T-helper 17 cell (primary cell): ENCODE measurements at places on chromosomes 2 and 18.

DNA sequence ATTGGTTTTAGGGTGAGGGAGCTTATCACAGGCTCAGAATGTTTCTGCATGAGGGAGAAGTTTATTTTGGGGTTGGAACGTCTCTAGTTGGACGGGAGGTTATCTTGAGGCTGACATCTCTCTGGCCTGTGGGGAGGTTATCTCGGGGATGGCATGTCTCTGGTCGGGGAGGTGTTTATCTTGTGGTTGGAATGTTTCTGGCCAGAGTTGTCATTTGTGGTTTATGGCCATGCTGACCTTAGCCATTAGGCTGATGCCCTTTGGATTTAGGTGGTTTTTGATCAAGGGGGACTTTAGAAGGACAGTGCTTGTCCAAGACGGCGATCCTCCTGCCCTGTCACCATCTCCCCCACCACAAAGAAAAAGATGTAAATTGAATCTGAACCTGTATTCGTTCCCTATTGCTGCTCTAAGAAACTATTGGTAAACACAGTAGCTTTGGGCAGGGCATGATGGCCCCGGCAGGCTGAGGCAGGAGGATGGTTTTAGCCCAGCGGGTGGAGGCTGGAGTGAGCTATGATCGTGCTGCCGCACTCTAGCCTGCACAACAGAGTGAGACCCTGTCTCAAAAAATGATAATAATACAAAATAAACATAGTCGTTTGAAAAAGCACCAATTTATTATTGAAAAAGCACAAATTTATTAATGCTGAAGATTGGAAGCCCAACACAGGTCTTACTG lies 17.8 kb upstream of the MPPE1 start:
- DNase-seq: no peak

DNA sequence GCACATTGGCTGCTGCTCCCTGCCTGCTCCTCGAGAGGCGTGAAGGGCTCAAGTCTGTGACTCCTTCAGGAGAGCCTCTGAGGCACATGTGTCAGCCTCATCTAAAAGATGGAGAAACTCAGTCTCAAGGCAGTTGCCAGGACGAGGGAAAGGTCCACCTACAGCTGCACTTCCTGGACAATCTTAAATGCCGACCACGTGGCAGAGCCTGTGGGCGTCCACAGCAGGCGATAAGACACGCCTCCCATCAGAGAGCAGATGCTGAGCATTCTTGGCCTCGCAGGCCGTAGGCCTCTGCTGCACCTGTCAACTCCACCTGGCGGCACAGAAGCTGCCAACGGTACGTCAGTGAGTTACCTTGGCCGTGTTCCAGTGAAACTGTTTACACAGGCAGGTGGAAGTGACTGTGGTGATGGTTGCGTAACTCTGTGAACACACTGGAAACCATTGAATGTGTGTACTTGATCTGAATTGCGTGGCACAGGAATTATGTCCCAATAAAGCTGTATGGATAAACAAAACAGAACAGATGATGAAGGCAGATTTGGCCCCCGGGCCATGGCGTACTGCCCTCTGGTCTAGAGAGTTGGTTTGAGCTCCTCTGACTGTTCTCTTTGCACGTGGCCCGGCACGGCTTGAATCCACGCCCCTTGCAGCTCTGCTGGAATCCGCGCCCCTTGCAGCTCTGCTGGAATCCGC lies 114.5 kb downstream of the RNF144A start:
- no peak for DNase-seq

DNA sequence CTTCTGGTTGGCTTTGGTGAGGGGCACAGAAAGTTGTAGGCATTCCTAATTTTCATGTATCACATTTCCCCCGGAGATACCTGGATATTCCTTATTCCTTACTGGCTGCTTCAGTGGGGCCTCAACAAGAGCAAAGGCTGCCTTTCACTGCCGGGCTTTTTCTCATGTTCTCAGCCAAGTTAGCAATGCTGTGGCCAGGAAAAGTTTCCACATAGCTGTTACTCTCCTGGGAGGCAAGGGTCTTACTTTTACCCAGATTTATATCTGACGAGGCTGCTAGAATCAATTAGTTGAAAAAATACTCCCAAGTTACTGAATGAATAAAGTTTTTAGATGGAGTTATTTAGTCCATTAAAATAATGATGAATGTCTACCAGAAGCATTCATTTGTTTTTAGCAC lies 230.5 kb downstream of the ZNF407 start:
- DNase-seq: no peak

GRCh38 chr2:20668451-20668850 lies 1.5 kb downstream of the GDF7 start:
- DNase-seq: no peak

DNA sequence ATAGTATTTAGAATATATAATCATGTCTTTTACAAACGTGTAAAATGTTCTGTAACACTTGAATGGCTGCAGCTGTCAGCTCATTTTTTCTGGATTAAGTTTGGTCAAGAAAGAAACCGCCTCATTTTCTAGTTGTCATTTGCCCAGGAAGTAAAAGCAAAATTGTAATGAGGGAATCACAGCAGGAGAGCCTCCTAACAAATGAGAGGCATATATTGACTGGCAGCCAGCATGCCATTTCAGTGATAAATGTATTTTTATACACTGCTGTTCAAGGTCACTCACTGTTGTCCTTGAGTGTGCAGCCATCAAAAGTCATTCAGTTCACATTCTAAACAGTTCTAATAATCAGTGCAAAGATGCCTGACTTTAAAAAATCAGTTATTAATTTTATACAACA lies 144.3 kb upstream of the BOD1L2 start:
- DNase-seq: no peak

DNA sequence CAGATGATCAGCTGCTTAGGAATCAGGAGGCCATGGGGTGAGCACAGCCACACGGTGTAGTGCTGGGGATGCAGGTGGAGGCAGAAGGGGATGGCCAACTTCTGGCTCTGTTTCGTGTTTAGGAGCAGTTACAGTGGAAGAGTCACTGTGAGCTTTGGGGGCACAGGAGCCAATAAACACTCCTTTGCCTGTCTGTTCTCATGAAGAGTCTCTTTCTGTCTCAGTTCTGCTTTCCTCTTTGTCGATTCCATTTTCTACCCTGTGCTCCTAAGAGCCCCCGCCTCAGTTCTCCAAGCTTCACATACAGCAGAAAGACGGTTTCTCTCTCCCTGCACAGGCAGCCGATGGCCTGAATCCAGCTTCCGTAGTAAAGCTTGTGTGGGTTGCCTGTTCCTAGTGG lies 21.0 kb upstream of the RRM2 start:
- DNase-seq: no peak
